LHCN-M2 (cell line): ENCODE measurements at places on chromosomes 6 and 20. TPM values are rescaled to one million over a fixed set of nuclear protein-coding genes. Genes with fewer than 3 reads are reported as not detected.

DNA sequence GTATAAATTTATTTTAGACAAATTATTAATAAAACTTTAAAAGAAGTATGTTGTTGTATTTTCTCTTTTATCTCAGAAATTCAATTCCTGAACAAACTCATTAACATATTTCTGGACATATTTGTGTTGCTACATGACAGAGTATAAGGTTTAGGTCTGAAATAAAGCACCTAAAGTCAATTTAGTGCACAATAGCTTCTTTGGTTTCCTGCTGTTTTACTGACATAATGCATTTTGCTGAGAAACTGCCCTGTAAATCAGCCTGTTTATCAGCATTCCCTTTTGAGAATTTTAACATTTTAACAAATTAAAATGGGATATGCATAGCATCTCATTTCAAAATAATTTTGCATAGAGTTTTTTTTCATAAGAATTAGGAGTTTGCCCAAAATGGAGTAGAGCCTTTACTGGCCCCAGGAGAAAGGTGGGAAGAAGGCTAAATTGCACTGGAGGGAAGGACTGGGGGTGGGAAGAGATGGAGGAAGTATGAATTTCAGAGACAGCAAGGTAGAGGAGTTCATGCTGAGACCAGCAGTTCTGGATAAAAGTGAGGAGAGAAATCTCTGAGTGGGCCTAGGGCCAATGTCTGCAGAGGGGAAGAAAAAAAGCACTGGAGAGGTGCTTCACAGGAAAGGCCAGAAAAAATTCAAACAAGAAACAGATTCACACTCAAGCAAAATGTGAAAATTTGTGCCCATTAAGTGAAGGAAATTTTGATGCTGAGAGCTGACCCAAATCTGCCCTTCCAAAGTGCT lies 324.2 kb upstream of the HSF2 start:
- no peak for DNase-seq

- no peak for DNase-seq
These were observed 97.0 kb downstream of the NRN1 start for GRCh38 chr6:5909721-5910120.

Gene CDH26
- total RNA-seq: 0.06 TPM in 1 of 2 replicates, not detected in the other

Gene DNAH8
- not detected in 2 replicates for total RNA-seq

Gene MLIP
- 1.8 and 4.3 TPM in 2 replicates for total RNA-seq
